Activated CD4-positive, alpha-beta T cell treated with anti-CD3 and anti-CD28 coated beads, Interleukin-2, amount 50 U/mL, for 4 hours (primary cell): ENCODE measurements at places on chromosomes 13 and 19.

- DNase-seq: no peak
Observed at GRCh38 chr13:95233026-95233635, 68.1 kb downstream of the ABCC4 start.

DNA sequence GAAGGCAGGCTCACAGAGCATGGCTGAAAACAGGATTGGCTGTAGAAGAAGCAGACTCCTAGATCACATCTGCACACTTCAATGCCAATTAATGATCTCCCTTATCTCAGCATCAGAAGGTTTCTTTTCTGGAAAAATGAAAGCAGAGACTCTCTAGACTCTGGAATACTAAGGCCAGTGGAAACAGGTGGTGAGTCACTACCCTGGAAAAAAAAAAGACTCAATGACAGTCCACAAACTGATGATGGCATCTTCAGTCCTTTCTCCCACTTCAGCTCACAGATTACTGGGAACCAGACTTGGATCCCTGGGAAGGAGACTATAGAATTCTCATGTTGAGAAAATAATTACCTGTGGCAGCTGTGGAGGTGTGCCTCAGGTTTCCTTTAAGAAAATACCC, 47.5 kb upstream of the MBNL2 start:
- no peak for DNase-seq

- no peak for DNase-seq
Observed at GRCh38 chr19:18292810-18293641, 11.6 kb upstream of the JUND start.

- no peak for DNase-seq
Observed at GRCh38 chr19:30722186-30722585, 350.0 kb downstream of the ZNF536 start.

GRCh38 chr19:42683917-42684513, 56.3 kb downstream of the PSG3 start:
- peak; percentile 7 for DNase-seq

GRCh38 chr19:1309977-1310852, 24.5 kb downstream of the EFNA2 start:
- no peak for DNase-seq

DNA sequence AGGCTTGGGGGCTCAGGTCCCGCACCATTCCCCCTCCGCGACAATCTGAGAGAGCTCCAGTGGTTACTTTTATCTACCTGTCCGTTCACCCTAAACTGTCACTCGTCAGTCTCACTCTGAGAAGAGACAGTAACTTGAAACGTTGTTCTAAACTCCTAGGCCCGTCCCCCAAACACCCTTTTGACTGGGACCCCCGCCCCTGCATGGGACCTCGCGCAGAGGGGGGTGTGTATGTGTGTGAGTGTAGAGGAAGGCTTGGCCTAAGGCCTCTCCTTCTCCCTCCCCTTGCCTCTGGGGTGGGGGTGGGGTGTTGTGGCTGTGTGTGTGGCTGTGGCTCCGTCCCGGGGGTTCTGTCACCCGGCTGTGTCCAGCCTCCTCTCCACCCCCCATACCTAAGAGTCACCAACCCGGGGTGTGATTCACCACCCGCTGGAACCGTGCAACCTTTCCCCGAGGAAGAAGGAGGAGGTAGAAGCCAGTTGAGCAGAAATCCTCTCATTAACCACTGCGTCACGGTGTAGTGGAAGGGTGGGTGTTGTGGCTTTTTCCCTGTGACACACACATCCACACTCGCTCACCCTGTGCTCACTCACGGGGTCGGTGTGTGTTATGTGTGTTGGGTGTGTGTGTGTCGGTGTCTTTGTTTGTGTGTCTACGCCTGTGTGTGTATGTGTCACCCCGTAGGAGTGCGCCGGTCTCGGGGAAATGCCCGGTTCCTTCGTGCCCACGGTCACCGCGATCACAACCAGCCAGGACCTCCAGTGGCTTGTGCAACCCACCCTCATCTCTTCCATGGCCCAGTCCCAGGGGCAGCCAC, 2.4 kb downstream of the FOSB start:
- no peak for DNase-seq

DNA sequence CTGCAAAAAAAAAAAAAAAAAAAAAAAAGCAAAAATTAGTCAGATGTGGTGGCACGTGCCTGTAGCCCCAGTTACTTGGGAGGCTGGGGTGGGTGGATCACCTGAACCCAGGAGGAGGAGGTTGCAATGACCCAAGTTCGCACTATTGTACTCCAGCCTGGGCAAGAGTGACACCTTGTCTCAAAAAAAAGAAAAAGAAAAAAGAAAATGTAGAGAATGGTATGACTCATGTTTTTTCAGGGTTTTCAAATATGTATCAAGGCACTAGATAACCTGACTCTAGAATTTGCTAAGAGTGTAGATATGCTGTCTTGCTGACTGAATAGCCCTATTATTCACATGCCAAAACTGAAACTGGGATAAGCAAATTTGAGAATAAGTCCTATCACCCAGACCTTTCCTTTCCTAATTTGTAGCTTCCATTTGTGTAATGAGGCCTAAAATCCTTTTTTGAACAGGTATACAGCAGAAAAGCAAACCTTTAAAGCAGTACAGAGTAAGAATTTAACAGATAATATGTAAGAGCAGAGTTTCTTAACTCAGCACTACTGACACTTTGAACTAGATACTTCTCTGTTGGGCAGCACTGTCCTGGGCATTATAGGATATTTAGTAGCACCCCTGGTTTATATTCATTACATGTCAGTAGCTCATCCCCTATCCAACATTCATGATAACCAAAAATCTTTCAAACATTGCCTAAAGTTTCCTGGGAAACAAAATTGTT, 108.6 kb downstream of the ELF1 start:
- DNase-seq: no peak

- no peak for DNase-seq
Observed at GRCh38 chr13:42548731-42549551, 25.0 kb upstream of the TNFSF11 start.

GRCh38 chr13:99724633-99725517, 223.6 kb downstream of the TM9SF2 start:
- DNase-seq: no peak

GRCh38 chr13:103525530-103525929, 459.3 kb upstream of the SLC10A2 start:
- no peak for DNase-seq

- peak; percentile 43 for DNase-seq
Observed at GRCh38 chr19:11091703-11092153, 2.5 kb downstream of the LDLR start.

DNA sequence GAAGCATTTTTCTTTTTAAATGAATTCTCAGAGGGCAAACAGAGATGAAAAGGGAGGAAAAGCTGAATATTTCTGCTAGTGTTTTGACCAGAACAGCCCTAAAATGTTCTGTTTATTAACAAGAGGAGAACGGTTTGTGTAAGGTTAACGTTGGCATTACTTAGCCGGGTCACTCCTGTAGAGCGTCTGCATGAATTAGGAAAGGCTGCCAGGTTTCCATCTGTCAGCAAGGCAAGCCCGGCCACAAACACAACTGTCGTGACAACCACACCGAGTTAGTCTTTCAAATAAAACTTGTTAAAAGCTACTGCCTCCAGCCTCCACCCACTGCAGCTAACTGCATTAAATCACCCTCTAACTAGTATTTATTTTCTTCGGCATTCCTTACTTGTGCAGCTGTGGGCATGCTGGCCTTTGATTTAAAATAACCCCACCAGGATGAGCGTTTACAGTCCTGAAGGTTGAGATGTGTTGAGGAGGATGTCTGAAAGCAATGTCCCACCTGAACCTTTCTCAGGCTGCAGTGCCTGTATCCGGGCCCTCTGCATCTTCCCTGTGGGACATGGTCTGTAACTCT, 527.9 kb downstream of the FGF9 start:
- no peak for DNase-seq

- DNase-seq: no peak
Observed at GRCh38 chr19:40553885-40554857, 22.5 kb upstream of the SHKBP1 start.

DNA sequence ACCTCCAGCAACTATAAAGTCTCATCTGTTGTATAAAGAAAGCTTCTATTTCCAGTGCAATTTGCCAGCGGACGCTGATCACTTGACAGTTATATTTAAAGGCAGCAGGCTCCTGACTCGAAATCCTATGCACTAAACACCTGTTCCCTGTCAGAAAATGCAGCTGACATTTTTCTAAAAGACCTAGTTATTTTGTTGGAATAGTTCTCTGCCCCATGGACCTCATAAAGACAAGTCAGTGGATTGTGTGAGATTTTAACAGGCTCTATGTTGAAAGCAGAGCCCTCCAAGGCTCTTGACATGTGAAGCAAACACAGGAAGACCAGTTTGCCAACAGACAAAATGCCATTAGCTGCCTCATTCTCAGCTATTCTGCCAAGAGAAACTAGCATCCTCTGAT, 304.7 kb upstream of the KLF12 start:
- no peak for DNase-seq

DNA sequence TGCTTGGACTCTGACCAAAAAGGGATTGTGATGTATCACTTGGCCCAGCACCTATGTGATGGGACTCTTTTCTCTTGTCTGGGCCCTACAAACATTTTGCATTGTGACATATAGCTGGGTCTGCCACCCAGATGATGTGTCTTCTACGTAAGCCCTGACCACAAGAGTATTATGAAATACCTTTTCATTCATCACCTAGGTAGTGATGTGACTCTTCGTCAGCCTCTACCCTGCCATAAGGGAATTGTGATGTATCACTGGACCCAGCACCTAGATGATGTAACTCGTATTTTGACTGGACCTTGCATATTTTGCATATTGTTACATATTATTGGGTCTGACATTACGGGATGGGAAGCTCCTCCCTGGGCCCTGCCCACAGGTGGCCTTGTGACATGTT, 29.7 kb upstream of the ZNF681 start:
- no peak for DNase-seq

GRCh38 chr19:30222992-30223865, 149.0 kb upstream of the ZNF536 start:
- DNase-seq: no peak

- DNase-seq: no peak
Observed at GRCh38 chr19:39307822-39308530, 11.8 kb downstream of the IFNL1 start.

- peak; percentile 25 for DNase-seq
Observed at GRCh38 chr19:3785938-3786824, at the start of gene MATK. MATK (minus strand) TSS chr19:3786381; CDS start chr19:3785135, 1,246 bp downstream.

GRCh38 chr13:23674795-23675640, 104.8 kb downstream of the TNFRSF19 start:
- DNase-seq: no peak

GRCh38 chr19:18659281-18660050, 22.6 kb downstream of the KLHL26 start:
- DNase-seq: no peak

DNA sequence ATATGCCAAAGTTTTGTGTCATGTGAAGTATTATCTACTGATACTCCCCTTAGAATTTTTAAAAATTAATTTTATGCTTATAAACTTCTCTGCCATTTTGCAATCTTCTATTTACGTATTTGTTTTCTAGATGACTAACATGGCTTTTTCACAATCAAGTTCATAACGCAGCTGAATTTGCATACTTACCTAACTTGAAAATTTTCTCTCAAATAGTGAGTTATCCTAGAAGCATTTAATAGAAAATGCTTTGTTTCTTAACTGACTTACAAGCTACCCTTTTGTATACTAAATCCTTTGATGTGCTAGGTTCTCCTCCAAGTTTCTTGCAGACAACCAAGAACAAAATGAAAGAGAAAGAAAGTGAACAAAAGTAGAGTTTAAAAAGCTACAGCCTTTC, 683.5 kb downstream of the LIG4 start:
- DNase-seq: no peak

DNA sequence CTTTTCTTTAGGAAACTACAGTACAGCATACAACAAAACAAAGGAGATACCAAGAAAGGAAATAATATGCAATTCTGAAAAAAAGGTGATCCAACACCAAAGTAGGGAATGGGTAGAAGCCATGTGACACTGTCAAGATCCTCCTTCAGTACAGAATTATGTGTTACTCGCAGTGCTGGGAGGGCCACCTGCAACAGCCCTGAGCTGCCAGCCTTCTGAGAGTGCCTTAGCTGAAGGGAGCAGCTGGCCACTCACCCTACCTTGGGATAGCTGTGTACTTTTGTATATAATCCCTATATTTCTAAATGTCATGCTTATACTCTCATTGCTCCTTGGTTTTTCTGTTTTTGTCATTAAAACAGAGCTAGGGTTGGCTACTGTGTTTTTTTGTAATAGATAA, 1518.2 kb upstream of the PCDH20 start:
- no peak for DNase-seq

GRCh38 chr19:4909156-4909896, at the start of gene UHRF1:
UHRF1 (plus strand) TSS chr19:4909501; CDS start chr19:4910886, 1,385 bp downstream.
- no peak for DNase-seq

GRCh38 chr19:1080360-1081161, 13.6 kb downstream of the ARHGAP45 start:
- no peak for DNase-seq

DNA sequence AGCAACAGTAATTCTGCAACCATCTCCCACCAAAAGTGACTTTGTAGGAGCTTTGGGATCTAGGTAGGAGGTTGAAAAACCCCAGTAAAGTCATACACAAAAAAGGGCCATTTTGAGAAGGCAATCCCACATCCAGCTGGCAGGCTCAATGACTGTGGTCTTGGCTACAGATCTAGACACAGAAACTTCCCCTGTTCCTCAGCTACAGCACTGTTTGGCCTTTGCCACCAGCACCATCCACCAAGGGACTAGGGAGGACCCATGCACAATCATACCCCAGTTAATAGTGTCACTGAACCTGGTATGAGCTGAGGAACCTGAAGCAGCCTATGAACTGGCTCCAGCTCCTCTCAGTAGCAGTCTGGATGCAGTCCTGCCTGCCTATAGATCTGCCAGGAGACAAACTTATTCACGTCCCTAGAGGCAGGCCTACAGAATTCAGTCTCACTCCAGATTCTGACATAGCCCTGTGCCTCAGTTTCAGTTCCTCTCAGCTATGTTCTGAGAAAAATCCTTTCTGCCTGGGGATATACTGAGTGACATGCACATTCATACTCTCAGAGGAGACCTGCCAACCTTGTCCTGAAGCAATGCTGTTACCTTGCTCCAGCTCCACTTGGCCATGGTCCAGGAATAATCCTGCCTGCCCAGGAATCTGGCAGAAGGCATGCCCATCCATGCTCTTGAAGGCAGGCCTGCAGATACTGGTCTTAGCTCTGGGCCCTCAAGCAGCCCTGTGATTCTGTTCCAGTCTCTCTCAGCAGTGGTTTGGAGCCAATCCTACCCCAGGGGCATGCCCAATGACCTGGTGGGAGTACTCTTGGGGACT, 2048.3 kb upstream of the PCDH20 start:
- no peak for DNase-seq
